ENCODE measurements at places on chromosomes 5 and 9.

GRCh38 chr9:121225240-121225639, 23.6 kb upstream of the RAB14 start:
- DNase-seq, result no peak

DNA sequence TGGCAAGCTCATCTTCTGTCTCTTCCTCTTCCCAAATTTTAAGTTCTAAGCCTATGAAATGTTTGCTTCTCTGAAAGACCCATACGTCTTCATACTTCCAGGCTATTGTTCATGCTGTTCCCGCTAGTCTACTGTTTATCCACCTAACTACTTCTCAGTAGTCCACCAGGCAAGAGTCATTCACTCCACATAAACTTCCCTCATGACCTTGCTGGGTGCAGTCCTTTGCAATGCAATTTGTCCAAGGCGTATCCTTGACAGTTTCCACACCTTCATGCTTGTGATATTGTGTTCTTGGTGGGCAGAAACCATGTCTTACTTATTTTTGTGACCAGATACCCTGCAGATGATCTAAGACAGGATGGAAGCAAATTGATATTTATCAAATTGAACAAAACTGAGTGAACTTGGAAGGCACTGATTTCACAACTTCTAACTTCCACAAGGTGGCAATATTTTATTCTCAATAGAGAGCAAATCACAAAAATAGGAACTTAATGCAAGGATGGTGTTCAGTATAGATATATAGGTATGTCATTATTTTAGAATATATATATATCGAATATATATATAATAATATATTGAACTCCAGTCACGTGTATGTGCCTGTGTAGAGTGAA, 30.3 kb downstream of the TYRP1 start:
- no peak for DNase-seq

- DNase-seq, result no peak
Observed at GRCh38 chr5:160312134-160312959, at the start of gene CCNJL. Gene CCNJL, minus strand, starts transcription at chr5:160312564. Its CDS starts 641 bp downstream, at chr5:160311923.

DNA sequence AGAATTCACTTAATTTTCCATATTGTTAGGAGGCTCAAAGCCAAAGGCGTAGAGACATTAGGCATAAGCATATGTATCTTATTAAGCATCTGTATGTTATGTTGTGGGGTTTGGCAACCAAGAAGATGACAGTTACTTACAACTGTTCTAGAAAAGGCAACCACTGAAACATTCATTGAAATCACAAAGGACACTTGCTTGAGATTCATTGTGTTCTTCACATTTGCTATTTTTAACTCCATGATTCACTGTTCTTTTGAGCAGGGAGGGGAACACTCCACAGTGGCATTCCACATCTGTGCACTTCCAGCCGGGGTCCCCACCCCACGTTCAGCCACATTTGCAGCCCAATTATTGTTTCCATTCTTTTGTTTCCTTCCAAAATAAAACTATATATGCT, 107.1 kb downstream of the PALM2AKAP2 start:
- no peak for DNase-seq

- DNase-seq, result no peak
Observed at GRCh38 chr5:116212225-116212624, 127.4 kb downstream of the COMMD10 start.
